SK-MEL-5 (cell line): ENCODE measurements at places on chromosomes 12 and 14. TPM values are rescaled to one million over a fixed set of nuclear protein-coding genes. Genes with fewer than 3 reads are reported as not detected.
A peak's percentile ranks its signal among the peaks of the same experiment; 100 is the strongest.

- no peak for DNase-seq
Measured at GRCh38 chr12:32248441-32249140, 141.9 kb downstream of the BICD1 start.

- DNase-seq: no peak
Measured at GRCh38 chr12:105040476-105040875, 43.8 kb downstream of the ALDH1L2 start.

DNA sequence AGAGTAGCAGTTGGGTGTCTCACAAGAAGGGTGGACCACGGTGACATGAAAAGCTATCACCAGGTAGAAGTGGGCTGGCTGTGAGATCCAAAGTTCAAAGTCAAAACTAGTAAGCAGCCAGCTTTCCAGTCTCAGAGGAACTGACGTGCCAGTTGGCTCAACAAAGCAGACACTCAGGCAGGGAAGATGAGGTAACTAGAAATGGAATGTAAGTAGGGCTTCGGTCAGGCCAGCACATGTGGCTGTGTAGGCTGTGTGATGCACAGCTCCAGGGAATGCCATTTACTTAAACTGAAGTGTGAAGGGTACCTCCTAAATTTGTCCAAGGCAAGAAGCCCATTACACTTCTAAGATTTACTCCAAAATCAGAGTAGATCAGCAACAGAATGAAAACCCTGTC lies 43.6 kb downstream of the PTPRR start:
- DNase-seq: no peak

DNA sequence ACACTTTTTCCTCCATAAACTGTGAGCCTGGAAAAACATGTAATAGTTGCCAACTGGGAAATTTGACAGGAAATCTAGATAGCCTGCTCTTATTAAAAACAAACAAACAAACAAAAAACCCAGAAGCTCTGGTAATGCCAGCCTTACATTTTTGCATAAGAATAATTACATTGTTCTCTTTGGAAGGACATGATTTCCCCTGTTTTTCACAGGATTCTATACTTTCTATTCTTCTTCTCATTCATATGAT lies 137.9 kb downstream of the AEBP2 start:
- no peak for DNase-seq

DNA sequence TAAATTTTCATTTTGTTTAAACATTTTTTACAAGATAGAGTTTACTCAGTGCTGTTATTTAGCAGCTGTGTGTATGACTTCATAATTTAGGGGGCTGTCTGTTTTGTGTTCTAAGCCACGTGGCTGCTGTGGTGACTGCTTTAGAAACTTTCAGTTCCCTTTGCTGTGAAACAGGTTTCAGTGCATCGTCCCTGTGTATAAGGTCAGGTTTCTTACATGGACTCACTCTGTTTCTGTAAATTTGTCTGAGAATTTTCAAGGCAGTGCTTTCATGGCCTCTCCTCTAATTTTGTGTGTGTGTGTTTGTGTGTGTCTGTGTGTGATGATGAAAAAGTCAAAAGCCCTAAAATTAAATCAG lies 32.4 kb downstream of the BICD1 start:
- peak; percentile 48 for DNase-seq

- peak; percentile 73 for DNase-seq
Measured at GRCh38 chr14:87745507-87746118, 247.4 kb downstream of the GALC start.

DNA sequence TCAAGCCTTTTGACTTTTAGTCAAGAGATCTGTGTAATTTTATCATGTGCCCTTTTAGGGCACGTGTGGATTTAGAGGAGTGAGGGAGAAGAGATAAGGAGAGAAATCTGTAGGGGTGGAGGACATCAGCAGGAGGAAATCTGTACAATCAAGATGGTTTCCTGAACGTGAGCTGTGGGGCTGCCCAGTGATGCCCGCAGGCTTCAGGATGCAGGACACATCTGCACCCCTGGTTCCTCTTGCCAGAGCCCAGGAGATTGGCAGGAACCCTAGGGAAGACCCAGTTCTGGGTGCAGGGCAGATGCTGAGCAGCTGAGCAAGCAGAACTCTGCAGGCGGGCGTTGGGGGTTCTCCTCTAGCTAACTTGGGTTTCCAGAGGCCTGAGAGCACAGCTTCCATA lies 11.6 kb upstream of the TESPA1 start:
- DNase-seq: no peak

DNA sequence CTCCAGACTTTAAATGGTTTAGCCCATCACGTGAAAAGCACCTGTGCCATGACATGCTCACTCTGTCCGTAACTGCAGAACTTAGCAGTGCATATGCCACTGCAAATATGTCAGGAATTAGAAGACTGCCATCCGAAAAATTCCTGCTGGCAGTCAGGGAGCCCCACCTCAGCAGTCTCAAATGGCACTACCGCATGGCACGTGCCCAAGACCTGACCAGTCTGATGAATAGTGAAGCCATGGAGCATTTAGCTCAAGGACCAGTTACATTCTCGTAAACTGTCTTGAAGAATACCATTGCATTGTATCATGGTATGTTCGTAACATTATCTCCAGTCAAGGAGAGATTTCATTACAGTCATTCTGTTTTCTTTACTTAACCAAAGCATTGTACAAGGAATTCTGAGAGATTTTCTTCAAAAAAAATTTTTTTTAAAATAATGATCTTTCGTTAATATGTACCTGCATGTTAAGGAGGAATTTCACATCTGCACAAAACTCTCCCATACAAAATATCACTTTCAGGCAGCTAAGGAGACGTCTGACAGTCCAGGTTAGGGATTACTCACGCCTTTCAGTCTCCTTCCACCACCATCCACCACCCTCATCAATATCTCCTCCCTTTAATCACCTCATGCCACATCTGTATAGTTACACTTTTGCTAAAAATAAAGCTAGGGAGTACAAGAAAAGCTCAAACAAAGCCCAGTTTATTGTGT lies 138.5 kb downstream of the ANO2 start:
- no peak for DNase-seq

DNA sequence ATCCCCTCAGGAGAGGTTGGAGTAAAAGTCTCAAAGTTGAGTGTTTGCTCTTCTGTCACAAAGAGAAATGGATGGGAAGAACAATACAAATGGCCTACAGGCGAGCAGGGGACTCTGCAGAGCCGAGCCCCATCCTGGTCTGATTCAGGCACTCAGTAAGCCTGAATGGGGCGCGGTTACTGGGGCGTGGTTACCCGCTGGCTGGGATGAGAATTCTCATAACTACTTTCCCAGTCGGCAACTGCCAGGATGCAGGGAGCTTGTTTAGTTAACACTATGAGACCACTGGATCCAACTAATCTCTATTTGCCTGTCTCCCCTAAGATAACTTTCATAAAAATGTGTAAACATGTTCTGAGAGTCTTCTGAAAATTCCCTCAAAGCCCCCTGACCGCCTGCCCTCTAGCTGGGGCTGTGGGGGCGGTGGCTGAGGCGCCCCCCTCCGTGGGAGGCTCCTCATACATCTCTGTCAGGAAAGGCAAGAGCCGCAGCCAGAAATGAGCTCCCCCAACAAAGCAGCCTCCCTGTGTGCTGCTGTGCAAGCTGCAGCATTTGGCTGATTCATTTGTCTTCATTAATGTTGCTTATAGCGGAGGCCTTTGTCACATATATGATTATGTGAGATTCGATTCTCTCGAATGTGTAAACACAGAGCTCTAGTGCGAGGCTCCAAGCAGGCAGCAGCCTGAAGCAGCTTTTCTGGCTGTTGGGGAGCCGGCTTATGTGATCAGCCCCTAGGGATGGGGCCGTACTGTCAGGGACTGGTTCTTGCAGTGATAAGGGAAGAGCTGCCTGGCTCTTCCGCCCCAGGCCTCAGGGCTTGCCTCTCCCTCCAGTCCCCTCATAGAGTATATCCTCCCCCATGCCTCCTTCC lies 126.1 kb upstream of the ARHGAP5 start:
- DNase-seq: no peak

DNA sequence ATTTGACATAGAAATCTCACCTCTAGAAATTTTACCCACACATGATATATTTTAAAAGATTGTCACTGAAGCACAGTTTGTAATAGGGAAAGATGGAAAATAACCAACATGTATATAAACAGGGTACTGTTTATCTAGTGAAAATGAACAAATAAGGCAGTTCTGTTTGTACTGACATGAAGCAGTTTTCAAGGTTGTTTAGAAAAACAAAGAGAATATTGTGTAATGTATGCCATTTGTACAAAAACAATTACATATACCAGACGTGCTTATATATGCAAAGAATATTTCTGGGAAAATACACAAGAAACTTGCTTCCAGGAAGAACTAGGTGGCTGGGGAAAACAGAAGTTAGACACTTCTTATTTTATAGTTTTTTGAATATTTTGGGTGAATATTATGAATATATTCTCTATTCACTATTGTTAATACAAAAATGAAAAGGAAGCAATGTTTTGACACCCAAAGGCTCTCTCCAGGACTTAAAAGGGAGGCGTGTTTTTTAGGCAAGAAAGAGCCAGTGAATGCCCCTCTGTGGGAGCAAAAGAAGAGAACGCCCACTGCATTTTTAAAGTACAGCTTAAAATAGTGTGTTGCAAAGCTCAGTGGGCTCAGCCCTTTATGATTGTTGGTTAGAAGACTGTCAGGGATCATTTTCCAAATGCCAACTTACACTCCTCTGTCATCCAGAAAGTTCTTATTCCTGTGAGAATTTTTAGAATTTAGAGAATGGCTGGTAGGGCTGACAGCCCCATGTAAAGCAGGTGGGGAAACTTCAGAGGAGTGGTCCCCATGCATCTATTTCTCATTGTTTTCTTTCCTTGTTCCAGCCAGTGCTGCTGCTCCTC lies 59.6 kb upstream of the FERMT2 start:
- DNase-seq: no peak

DNA sequence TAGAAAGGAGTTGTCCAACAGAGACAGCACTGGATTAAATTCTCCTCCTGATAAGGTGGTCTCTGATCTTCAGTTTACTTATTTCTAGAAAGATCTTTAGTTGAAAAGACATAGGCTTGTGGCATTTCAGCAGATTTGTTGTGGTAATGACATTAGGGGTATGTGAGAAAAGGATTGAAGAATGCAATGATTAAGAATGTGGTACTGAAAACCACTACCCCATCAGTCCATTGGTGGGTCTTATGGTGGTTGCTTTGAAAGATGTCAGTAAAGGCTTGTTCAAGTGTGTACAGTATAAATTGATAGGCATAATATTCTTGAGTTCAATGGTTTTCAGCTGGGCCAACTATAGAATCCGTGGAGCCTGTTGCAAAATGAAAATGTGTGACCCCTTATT lies 10.8 kb downstream of the PPFIBP1 start:
- no peak for DNase-seq

GRCh38 chr12:122668268-122668667 lies 34.9 kb downstream of the HCAR2 start:
- no peak for DNase-seq

DNA sequence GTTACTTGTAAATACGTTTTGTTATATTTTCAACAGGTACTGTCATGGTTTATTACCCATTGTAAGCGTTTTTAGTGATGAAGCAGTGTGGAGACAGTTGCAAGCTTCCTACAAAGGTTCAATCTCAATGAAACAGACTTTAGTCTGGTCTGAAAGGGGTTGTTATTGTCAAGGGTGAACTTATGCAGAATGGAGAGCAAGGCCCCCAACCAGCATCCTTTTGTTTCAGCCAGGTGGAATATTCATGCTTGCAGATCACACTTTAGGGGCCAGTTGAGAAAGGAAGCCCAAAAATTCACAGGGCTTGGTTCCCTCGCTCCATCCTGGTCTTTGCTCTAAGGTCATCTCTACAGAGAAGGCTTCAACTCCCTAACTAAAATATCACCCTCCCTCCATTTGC lies 103.7 kb downstream of the PRICKLE1 start:
- no peak for DNase-seq

DNA sequence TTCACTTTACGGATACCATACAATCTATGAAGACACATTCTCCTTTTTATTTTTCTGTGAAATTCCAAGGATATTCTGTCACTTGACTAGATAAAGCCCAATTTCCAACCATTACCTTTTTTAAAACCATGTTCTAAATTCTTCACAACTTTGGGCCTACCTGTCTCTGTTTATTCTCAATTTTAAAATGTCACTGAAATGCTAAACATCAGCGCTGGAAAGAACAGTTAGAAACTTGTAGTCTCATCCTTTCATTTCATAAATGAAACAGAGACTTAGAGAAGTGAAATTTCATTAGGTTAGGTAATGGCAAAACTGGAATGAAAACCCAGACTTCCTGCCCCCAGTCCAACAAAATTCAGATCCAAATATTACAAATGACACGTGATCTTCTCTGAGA lies 396.2 kb downstream of the CCDC91 start:
- DNase-seq: no peak

- no peak for DNase-seq
Measured at GRCh38 chr14:72892103-72892878, 1.6 kb downstream of the DPF3 start.

- DNase-seq: no peak
Measured at GRCh38 chr14:103428723-103429556, 43.7 kb downstream of the MARK3 start.

GRCh38 chr12:65779091-65779642 lies 45.1 kb upstream of the HMGA2 start:
- DNase-seq: peak; percentile 13

DNA sequence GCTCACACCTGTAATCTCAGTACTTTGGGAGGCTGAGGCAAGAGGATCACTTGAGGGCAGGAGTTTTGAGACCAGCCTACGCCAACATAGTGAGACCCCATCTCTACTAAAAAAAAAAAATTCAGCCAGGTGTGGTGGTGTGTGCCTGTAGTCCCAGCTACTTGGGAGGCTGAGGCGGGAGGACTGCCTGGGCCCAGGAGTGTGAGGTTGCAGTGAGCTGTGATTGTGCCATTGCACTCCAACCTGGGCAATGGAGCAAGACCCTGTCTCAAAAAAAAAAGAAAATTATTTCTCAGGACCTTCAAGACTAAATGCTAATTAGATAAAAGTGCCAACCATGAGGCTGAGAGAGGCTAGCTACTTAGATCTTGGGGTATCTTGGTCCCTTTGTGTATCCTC lies 23.5 kb downstream of the OTUB2 start:
- no peak for DNase-seq

DNA sequence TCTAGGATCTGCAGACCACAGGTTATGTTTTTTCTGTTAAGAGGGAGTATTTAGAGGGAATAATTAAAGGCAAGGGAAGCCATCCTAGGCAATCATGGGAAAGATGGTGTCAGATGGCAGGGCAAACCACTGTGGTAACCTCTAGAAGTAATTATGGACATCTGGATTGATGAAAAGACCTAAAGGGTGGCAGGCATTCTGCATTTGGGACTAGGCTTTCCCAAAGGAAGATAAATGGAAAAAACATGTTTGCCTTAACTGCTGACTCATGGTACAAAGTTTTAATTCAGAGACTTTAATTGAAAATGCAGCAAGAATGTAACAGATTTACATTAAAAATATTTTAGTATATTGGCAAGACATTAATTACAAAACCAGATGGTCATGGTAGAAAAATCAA lies 88.1 kb downstream of the TMEM30B start:
- DNase-seq: no peak

KIF26A gene
- 1.4 TPM in 2 replicates for total RNA-seq

ZNF385A gene
- total RNA-seq: 1.1 and 3.1 TPM in 2 replicates

PA2G4 gene
- total RNA-seq: 473 and 487 TPM in 2 replicates

VWF gene
- total RNA-seq: 0.13 and 0.37 TPM in 2 replicates

TAS2R42 gene
- total RNA-seq: not detected in 2 replicates

IL31 gene
- total RNA-seq: not detected in 2 replicates

LACRT gene
- not detected in 2 replicates for total RNA-seq

NANOG gene
- total RNA-seq: not detected in 2 replicates

C14orf39 gene
- total RNA-seq: not detected in 2 replicates

SLC22A17 gene
- 9.5 and 10.7 TPM in 2 replicates for total RNA-seq
